Activated CD8-positive, alpha-beta memory T cell treated with anti-CD3 and anti-CD28 coated beads for 48 hours (primary cell): ENCODE measurements at places on chromosomes 2 and 18.

- no peak for DNase-seq
Observed at GRCh38 chr18:44771572-44771955, 90.9 kb downstream of the SETBP1 start.

DNA sequence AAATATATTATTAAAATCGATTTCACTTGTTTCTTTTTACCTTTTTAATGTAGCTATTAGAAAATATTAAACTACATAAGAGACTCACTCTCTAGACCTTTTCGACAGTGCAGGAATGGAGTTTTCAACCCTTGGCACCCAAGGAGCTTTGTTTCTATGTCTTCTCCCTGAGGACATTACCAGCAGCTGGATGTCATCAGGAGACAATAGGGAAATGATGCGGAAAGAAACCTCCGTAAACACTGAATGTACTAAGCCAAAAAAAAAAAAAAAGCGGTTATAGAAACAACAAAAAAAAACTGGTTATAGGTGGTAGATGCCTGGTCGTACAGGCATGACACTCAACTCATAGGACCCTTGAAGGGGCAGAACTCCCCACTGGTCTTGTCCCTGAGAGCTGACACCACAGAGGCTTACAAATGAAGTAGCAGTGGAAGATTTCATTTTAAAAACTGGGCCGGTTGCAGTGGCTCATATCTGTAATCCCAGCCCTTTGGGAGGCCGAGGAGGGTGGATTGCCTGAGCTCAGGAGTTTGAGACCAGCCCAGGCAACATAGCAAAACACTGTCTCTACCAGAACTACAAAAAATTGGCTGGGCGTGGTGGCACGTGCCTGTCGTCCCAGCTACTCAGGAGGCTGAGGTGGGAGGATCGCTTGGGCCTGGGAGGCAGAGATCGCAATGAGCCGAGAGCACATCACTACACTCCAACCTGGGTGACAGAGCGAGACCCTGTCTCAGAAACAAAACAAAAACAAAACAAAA, 23.8 kb downstream of the THAP4 start:
- no peak for DNase-seq

DNA sequence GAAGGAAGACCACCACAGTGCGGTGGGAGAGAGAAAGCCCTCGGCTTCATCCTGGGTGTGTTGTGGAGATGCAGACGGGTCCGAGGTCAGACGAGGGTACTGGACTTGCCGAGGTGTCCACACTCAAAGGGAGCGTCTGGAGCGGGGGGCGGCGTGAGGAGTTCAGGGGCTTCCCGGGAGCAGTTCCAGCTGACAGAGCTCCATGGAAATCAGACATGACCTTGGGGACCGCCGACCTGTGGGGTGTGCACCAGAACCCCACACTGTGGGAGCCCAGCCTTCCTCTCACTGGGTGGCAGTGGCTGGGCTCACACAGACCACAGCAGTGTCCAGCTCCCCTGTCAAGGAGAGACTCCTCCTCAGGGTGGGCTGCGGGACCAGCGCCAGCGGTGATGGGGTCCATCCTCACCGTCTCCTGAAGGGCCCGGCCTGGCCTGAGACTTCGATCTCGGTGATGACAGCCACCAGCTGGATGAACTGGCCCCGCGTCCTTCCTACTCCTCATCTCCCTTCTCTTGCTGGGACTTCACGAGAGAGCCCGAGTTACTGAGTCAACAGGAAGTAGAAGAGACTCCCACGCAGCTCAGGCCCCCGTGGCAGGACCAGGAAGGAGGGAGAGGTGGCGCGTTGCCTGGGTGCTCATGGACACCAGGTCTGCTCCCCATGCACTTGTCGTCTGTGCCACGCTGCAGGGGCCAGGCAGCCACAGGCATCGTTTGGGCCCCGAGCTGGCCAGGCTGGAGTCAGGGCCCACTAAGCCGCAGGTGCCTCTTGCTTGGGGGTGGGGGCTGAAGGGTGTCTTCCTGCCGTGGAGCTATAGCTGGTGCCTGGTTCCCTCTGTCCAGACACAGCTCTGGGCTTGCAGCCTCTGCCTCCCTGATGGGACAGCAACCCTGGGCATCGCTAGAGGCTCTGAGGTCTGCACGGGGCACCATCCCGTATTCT, 101.9 kb upstream of the CTDP1 start:
- no peak for DNase-seq

DNA sequence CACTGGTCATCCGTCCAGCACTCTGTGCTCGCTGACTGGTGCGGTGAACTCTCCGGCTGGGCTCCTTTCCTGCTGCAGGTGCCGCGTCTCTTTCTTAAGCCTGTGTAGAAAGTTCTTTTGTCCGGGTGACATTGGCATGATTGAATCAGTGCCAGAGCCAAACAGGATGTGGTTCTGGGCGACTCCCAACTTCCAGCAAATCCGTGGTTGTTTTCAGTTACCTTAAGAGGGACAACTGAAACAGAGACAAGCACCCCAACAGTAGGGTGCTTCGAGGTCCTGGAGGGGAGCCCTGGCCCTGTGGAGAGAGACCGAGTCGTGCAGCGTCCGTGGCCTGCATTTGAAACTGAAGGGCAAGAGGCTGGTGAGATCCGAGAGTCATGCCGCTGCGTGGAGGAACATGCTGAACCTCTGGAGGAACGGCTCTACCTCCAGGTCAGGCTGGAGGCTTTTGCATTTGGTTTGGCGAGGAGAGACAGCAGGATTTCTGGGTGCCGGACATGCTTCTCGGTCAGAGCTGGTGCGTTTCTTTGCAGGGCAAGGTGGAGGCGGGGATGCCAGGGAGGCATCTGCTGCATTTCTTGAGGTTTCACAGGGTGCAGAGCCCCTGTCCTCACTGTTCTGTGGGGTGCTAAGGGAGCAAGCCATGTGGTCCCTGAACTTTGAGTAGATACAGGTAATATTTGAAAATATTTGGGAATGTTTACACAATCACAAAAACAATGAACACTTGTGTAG, 26.8 kb downstream of the SH3BP4 start:
- DNase-seq, result no peak

DNA sequence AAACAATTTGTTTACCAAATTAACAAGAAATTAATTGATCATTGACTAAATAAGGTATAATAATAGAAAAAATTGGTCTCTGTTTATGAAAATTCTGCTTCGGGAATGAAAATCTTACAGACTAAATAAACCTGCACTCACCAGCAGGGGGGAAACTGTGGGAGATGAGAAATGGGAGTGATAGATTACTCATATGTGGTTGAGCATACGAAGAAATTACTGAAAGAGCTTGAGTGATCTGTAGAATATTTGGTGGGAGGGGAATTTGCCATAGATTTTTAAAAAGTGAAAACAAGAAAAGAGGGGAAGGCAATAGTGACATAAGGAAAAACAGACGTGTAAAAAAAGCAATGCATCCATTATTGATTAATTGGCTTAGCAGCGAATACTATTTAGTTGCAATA, 2.2 kb downstream of the HMSD start:
- no peak for DNase-seq

DNA sequence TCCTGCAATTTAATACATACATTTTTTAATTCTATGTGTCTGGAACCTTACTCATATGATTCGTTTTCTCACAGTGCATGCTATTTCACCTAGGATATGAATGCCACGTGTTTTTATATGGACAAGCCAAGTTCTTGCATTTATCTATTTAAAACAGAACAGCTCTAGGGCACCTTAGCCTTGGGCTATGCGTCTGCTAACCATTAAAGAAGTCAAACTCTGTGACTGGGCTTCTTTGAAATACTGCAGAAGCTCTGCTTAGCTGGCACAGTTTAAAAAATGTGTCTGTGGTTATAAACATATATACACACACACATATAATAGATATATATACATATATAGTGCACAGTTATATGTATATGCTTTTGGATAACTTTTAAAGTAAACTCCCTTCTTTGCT, 890.8 kb upstream of the KLHL29 start:
- no peak for DNase-seq

GRCh38 chr2:40199771-40200170, 252.1 kb downstream of the SLC8A1 start:
- no peak for DNase-seq

- DNase-seq, result no peak
Observed at GRCh38 chr2:11495844-11496681, 30.1 kb upstream of the E2F6 start.

- no peak for DNase-seq
Observed at GRCh38 chr2:197217541-197217940, 93.0 kb downstream of the ANKRD44 start.

- DNase-seq, result no peak
Observed at GRCh38 chr2:31322371-31322770, 88.4 kb downstream of the EHD3 start.

- no peak for DNase-seq
Observed at GRCh38 chr18:25038261-25038660, 313.7 kb downstream of the ZNF521 start.

DNA sequence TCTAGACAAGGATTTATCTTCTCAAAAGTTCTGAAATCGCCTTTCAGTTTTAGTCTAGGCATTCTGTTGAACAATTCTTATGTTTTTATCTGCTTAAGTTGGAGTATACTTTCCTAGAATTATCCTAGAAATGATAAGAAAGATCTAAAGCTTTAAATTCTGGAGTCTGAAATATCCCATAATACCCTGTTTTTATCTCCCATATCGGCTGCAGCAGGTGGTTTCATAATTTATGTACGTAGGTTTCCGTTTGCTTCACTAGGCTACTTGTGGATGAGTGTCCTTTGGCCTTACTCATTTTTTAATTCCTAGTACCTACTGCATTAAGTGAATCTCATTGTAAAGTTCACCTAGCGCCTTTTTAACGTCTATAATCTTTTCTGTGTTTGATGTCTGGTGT, 58.5 kb upstream of the MGAT5 start:
- DNase-seq, result no peak

GRCh38 chr2:224925061-224925809, 117.0 kb downstream of the DOCK10 start:
- no peak for DNase-seq

DNA sequence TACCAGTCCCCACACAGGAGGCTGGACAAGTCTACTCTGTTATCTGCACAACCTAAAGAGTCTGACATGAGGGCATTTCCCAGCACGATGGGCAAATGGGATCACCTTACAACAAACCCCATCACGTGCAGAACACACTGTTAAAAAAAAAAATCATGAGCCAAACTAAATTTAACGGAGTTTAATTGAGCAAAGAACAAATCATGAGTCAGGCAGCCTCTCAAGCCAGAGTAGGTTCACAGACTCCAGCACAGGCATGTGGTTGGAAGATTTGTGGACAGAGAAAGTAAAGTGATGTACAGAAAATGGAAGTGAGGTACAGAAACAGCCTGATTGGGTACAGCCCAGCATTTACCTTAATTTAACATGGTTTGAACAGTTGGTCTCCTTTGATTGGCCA, 59.9 kb downstream of the KYNU start:
- DNase-seq, result no peak

GRCh38 chr18:78721238-78721875, 258.3 kb upstream of the SALL3 start:
- no peak for DNase-seq

DNA sequence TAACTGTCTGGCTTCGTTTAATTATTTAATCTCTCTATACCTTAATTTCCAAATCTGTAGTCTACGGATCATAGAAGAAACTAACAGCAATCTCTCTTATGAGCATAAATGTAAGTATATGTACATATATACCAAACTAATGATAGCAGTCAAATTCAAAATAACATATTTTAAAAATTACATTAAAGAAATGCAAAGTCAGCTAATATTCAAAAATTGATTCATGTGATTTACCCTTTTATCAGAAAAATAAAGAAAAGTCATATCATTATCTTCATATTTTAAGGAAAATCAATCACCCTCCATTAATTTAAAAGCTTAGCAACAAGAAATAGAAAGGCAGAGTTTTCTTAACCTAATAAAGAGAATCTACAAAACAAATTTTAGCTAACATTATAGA, 575.9 kb downstream of the IRS1 start:
- DNase-seq, result no peak

- DNase-seq, result no peak
Observed at GRCh38 chr2:2527148-2527547, 196.1 kb upstream of the MYT1L start.

DNA sequence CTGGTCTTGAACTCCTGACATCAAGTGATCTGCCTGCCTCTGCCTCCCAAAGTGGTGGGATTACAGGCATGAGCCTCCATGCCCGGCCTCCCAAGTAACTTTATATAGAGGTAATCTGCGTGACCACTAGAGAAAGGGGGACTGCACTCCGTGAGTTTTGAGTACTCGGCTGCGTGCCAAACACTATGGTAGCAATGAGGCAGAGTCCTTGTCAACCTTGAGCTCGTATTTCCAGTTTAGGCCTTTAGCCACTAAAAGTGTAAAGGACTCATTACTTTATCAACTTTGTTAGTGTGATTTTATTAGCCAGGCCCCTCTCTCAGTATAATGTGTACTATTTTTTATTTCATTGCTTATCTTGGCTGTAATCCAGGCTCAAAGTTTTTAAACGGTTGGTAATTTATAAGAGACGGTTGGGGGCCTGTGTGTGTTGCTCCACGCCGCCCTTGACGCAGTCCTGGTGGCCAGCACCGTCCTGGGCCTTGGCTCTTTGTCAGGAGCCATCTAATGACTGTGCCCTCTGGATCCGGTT, 56.2 kb downstream of the ZCCHC2 start:
- DNase-seq, result no peak

DNA sequence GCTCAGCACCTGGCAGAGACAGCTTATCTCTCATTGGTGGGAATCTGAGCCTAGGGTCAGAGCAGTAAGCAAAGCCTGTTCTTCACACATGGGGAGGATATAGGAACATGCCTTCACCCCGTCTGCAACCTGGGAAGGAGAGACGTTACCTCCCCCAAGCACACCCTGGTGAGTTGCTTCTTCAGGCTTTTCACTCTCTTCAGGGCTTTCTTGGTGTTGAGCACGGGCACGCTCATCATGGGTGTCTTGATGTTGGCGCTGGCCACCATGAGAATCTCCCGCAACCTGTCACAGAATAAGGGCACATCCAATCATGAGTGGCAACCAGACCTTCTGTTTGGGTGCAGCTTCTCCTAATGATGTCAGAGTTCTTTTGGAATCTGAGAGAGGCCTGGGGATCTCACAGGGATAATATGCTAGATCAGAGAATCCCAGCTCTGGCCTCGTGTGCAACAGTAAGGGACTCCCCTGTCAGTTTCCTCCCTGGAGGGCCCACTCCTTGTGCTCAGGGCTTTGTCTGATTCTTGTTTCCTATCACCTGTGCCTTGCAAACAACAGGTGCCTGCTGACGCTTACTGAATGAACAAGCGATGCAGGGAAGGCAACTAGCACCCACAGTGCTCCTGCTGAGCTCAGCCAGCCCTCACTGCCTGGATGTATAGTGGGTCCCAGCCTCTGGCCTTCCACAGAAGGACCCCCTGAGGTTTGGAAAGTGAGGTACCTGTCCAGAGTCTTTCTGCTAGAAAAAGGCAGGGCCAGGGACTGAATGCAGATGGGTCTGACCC, 66.3 kb downstream of the POLR1A start:
- no peak for DNase-seq

- no peak for DNase-seq
Observed at GRCh38 chr2:230268606-230269243, 43.2 kb downstream of the SP140 start.

- no peak for DNase-seq
Observed at GRCh38 chr2:84850471-84850870, 30.4 kb downstream of the TRABD2A start.

DNA sequence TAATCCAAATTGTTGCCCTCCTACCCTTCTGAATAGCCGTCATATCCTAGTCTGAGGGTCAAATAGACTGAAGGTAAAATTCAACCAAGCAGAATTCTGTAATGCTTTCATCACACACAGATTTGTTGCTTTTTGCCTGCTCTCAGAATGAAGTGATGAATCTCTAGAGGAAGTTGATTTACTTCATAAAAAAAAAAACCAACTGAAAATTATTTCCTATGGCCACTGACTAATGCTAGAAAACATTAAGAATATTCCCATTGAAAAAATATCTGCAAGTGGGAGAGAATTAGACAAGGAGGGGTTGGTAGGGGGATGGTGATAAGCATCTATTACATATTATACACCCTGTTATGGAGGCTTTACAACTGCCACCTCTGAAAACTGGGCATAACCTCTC, 2.3 kb upstream of the IL1RL2 start:
- DNase-seq, result no peak
